Effector CD8-positive, alpha-beta T cell (primary cell): ENCODE measurements at places on chromosomes 6 and 20.

- DNase-seq = no peak
Observed at GRCh38 chr6:149881066-149881766, 16.7 kb downstream of the RAET1E start.

DNA sequence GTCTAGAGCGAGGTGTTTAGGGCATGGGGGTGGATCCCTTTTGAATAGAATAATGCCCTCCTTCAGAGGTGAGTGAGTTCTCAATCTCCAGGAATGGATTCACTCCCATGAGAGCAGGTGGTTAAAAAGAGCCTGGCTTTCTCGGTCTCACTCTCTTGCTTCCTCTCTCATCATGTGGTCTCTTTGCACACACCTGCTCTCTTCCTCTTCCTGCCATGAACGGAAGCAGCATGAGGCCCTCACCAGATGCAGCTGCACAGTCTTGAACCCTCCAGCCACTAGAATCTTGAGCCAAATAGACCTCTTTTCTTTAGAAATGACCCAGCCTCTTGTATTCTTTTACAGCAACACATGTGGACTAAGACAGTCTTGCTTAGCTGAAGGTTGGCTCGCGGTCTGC, 119.3 kb downstream of the BMP7 start:
- no peak for DNase-seq

DNA sequence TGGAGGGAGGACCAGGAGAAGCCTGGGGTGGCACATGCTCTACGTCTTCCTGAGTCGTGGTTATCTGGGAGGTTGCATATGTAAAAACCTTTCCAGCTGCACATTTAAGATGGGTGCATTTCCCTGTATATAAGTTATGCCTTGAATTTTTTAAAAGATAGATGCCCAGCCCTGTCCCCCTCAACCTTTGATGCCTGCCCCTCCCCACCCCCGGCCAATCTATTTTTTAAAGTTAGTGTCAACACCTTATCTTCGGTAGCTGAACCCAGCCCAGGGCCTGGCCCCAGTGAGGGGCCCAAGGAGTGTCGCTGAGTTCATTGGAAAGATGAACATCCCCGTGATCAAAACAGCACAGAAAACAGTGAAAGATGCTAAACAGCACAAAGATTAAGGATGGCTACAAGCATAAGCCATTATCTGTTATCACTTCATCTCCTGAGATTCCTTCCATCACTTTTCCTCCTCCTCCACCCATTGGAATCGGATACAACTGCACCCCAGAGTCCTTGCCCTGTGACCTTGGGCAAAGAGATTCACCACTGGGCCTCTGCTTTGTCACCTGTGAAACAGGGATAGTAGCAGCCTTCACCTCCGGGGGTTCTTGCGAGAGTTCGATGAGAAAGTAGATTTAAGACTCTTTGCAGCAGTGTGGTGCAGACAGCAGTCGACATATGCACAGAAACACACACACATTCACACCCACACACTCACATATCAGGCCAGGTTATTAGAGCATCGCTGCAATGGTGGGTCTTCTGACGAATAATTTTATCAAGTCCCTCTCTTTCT, 47.5 kb downstream of the SIRPA start:
- no peak for DNase-seq

GRCh38 chr20:47118641-47119040, 224.0 kb downstream of the EYA2 start:
- no peak for DNase-seq

DNA sequence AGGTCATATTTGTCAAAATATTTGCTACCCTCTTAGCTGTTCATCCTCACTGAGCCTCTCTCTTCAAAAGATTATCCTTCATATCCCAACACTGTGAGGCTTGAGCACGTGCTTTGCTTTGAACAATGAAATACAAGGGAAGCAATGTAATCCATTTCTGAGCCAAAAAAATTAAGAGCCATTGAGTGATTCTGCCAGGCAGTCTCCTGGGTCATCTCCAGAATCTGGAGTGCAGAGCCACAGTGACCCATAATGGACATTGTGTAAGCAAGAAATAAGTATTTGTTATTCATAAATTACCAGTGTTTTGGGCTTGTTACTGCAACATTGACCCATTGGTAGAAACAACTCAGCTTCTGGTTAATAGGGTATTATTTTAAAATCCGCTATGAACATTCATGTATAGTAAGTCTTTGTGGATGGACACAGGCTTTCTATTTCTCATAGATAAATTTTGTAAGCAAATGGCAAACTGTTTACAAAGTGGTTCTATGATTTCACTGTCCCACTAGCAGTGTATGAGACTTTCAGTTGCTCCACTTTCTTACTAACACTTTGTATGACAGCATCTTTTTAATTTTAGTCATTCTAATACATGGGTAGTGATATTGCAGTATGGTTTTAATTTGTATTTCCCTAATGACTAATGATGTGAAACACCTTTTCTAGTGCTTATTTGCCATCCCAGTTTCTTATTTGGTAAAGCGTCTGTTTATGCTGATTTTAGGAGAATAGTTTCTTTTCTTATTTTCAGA, 358.2 kb downstream of the PLCB1 start:
- DNase-seq = no peak

GRCh38 chr20:41222703-41223102, 85.4 kb downstream of the PLCG1 start:
- DNase-seq = no peak

GRCh38 chr6:158049055-158050028, 67.7 kb downstream of the SYNJ2 start:
- DNase-seq = no peak

DNA sequence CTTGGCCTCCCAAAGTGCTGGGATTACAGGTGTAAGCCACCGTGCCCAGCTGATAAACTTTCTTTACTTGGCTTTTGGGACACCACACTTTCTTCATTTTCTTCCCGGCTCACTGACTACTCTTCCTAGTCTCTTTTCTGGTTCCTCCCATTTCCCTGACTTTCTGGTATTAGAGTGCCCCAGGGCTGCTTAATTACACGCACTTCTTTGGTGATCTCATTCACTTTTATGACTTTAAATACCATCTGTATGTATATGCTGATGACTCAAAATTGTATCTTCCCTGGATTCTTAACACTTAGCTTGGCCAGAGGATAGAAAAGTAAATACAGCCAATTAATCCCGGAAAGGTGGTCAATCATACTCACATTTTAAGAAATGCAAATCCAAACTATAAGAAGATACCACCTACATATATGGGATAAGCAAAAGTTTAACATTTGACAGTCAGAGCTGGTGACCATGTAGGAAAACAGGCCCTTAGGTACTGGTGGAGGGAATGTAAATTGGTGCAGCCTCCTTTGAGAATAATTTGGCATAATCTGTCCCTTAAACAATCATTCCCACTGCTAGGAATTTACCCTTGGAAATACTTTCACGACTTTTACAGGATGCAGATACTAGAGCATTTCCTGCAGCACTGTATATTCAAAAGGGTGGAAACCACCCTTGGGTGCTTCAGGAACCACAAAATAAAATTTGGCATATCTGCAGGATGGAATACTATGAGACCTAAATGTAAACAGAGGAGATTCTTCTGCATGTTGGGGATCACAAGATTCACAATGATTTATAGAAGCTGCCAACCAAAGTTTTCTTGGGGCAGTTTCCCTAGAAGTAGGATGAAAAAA, 9.4 kb upstream of the NANP start:
- no peak for DNase-seq

- no peak for DNase-seq
Observed at GRCh38 chr6:151624481-151624880, 130.7 kb downstream of the CCDC170 start.

GRCh38 chr6:99605074-99605734, 1.4 kb upstream of the PRDM13 start:
- DNase-seq = no peak

DNA sequence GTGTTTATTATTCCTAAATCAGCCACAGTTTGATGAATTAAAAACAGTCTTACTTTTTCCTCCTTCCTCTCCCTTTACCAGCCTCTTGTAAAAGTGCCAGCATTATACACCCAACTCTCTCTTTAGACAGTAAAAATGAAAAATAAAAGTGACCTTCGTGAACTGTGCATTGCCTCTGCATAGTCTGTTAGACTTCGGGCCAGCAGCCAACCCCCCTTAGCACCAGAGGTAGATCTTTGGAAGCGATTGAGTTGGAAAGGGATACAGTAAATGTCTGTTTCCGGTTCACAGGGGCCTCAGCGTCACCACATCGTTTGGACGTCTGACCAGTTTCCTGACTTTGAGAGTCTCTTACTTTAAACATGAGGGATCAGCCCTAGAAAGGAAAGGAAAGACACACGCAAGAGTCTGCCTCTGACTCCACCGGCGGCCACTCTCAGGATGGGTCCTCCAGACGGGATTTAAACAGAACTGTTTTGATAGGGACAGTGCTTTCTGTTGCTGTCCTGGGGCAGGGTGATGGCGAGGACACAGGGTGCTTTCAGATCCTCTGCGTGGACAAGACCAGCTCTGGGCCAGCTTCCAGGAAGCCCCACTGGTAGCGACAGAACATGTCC, 206.6 kb upstream of the PREP start:
- DNase-seq = no peak

- DNase-seq = no peak
Observed at GRCh38 chr6:105774247-105774646, 311.9 kb upstream of the PRDM1 start.

DNA sequence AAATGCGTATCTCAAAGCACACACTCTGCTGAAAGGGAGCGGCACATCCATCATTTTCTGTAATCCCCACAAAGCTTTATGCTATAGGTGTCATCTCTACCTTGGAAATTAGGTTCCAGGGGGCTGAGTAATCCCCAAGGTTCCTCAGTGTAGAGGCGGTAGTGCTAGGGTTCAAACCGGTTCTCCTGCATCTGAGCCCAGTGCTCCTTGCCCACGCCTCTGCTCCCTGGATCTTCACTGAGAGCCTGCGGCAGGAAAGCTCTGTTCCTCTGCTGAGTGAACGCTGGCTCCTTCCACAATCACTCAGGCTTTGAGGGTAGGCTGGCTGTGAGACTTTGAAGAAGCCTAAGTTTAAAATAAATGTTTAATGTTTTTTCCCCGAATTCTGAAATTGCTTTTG, 24.9 kb downstream of the SLC22A23 start:
- DNase-seq = no peak

DNA sequence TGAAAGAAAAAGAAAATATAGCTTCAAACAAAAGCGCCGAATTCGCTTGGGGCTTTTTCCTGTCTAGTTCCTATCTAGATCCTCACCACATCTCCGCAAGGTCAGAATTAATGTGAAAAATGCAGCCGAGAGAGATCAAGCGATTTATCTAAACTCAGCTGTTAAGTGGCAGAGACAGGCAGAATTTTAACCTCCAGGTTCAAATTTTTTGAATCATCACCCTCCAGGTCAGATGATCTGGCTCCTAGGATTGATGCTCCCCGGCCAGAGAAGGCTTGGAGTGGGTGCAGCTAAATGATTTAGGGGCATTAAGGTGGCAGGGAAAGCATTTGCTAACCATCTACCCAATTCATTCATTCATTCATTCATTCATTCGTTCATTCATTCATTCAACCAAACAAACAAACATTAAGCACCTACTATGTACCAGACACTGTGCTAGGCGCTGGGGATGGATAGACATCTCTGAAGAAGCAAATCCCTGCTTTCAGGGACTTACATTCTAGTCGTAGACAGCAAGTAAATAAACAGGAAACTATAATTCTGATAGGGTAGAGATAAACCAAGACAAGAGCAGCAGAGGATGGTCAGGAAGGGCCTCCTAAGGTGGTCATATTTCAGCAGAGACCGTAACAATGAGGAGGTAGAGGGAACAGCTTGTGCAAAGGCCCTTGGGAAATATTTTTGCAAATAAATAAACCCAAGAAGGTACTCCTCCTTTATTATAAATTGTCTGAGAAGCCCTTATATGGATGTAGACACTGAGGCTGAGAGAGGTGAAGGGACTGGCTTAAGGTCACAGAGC, 672 bp upstream of the UBE2V1 start:
- no peak for DNase-seq

DNA sequence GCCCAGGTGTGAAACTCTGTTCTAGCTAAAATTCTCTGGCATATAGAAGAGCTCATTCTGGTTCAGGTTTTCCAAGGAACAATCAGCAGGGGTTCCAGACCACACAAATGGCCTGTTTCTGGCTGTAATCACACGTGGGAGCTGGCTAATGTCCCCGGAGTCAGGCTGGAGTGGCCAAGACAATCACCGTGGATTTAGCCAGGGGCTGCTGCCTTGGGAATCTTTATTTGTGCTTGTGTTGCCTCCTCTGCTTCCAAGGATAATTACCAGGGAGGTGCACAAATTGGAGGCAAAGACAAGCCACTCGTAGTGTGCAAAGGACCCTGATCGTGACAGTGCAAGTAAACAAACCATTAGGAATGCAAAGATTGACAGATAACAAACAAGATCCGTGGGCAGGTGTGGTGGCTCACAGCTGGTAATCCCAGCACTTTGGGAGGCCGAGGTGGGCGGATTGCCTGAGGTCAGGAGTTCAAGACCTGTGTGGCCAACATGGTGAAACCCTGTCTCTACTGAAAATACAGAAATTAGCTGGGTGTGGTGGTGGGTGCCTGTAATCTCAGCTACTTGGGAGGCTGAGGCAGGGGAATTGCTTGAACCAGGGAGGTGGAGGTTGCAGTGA, 77.3 kb downstream of the KCNB1 start:
- no peak for DNase-seq

GRCh38 chr20:14113416-14113815, 118.1 kb downstream of the MACROD2 start:
- no peak for DNase-seq

DNA sequence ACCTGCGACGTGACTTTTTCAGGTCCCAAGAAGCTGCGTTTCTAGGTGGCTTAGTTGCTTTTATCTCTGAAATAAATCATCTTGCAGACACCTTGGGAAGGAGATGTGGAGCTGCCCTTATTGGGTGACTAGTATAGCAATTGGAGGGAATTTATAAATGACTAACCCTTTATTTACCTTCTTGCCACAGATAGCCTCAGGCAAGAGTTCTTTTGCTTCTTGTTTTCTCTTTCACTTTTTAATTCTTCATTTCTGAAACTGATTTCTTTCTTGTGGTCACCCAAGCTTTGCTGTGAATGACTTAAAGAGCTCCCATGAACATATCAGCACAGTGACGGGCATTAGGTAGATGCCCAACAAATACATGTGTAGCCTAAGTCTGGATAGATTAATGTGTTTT, 3.0 kb downstream of the ADGRF4 start:
- DNase-seq = no peak

- DNase-seq = no peak
Observed at GRCh38 chr6:45806172-45806571, 209.5 kb downstream of the CLIC5 start.

DNA sequence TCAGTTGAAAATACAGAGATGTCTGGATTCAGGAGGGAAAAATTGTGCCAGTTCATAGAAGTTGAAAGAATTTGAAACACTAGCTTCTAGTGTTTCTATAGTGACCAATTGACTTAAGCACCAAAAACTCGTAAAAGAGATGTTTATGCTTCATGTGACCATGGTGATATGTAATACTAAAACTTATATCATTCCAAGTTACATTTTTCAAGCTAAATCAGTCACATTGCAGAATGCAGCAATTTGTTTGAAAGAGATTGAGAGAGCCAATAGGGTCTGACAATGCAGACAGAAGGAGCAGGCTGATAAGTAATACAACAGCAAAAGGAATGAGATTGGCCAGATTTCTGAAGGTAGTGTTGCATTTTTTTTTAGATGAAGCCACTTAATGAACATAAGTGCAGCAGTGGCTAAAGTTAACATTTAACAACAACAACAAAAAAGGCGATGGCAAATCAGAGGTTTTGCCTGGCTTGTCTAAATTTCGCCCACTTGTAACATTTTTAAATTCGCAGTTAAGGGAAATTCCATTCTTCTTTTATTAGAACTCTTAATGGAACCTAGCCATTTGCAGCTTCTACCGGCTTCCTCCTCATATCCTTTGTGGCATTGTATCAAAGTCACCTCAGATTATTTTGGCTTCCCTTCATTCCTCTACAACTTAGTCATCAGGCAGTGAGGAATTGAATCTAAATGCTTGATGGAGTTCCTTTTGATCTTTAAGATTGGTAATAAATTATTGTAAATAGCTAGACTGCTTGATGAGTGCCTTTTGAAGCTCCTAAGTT, 484.0 kb upstream of the SOX4 start:
- no peak for DNase-seq
